ENCODE measurements at places on chromosomes 7 and 10. TPM values are rescaled to one million over a fixed set of nuclear protein-coding genes. Genes with fewer than 3 reads are reported as not detected.

DNA sequence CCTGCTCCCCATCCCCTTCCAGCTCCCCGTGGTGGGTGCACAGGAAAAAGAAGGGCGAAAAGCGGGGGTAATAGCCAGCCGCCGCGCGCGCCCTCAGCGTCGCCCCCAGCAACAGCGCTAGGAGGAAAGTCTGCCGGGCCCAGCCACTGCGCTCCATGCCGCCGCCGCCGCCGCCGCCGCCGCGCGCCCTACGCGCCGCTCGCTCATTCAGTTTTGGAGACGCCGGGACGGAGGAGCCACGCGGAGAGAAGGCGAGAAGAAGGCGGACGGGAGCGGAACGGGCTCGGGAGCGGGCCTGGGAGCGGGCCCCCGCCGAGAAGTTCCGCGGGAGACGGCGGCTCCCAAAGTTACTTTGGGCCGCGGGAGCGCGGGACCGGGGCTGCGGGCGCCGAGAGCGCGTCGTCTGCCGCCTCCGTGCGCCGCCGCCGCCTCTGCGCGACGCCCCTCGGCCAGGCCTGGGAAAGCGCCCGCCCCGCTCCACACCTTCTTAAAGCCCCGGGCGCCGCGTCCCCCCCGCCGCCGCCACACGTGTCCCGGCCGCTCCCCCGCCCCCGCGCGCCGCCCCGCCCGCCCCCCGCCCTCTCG lies at the start of gene RELN:
TSS of gene RELN (minus strand) at position 459 of the 585 bp plus-strand sequence. CDS start at position 157, 302 bp downstream.
- no peak for DNase-seq

Gene FAM25G
- total RNA-seq: not detected

GRCh38 chr10:7605565-7606295 lies 61.0 kb downstream of the ITIH5 start:
- no peak for DNase-seq

Gene HHEX
- 8.3 TPM for total RNA-seq

DNA sequence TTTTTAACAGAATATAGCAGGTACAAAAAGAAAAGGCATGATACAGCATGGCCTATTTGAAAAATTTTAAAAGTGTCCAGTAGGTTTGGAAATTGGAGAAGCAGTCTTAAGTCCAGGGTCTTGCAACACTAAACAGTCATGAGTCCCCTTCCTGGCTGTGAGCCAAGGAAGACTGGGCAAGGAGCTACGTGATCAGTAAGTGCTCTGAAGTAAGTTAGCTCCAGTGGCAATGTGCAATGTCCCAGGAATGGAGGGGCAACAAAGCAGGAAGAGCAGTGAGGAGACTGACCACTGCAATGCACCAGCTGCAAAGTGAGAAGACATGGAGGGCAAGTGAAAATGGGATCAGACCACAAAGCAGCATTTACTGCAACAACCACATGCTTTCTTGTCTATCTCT lies 72.9 kb upstream of the GRID1 start:
- DNase-seq: no peak

DNA sequence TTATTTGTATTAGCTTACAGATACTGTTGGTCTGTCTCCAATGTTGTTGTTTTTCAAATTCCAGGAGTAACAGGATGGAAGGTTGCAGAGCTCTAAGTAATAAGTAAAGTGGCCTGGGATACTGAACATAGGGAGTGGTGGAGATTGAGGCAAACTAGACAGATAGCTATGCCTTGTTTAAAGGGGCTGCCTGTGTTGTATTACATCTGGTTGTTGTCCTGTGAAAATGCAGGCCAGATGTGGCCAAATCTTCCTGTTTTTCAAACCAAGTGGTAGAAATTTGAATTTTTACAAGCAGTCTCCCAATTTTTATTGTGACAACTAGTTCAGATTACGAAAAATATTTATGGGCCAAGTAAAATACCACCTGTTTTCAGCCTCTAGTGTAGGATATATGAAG lies 33.5 kb downstream of the BICC1 start:
- no peak for DNase-seq

DNA sequence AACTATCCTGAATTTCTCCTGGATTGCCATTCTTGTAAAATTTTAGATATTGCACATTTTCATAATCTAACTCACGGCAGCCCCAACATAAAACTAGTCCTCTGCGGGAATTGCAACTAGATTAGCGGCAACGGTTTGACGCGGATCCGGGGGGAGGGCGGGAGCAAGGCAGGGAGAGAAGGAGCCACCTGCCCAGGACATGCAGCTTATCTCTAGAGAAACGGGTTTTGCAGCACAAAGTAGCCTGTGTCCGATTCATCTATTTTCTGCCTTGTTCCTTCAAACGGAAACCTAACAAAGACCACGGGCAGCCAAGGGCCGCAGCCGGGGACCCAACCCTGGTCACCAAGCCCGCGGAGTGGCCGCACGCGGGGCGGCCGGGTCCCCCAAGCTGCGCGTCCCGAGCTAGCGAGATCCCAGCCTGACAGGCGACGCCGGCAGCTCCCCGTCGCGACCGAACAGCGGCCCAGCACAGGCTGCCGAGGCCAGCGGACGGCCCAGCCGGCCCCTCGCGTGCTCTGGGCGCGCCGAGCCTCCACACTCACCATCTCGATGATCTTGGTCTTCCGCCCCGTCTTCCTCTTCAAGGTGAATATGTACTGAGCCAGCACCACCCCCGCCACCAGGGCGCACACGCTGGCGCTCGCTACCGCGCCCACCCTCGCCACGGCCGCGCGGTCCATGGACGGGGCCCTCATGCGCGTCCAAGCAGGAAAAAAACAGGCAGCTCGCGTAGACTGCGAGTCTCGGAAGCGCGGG lies at the start of gene NT5C3A:
TSS of gene NT5C3A (minus strand) at position 754 of the 759 bp plus-strand sequence. CDS start at position 683, 71 bp downstream.
- no peak for DNase-seq

- DNase-seq: peak; percentile 97
These were observed 1.2 kb upstream of the ATP6V0E2 start for GRCh38 chr7:149872419-149873073.

DNA sequence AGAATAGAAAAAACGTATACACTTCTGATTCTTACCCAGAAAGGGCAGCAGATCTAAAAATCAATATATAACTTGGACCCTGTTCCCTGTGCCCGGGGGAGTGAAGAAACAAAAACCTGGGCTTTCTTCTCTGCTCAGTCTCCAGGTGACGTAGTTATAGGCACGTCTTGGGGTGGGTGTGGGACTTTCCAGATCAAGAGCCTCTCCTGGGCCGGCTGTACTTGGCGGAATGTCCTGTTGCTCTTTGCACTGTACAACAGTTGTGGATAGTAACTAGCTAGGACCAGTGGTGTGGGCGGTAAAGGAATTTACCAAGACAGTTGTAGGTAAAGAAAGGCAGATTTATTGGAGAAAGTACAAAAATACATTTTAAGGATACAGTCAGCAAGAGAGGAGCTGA lies 40.4 kb upstream of the STEAP4 start:
- no peak for DNase-seq

GRCh38 chr7:44769776-44770294 lies 21.2 kb downstream of the ZMIZ2 start:
- DNase-seq: no peak

DNA sequence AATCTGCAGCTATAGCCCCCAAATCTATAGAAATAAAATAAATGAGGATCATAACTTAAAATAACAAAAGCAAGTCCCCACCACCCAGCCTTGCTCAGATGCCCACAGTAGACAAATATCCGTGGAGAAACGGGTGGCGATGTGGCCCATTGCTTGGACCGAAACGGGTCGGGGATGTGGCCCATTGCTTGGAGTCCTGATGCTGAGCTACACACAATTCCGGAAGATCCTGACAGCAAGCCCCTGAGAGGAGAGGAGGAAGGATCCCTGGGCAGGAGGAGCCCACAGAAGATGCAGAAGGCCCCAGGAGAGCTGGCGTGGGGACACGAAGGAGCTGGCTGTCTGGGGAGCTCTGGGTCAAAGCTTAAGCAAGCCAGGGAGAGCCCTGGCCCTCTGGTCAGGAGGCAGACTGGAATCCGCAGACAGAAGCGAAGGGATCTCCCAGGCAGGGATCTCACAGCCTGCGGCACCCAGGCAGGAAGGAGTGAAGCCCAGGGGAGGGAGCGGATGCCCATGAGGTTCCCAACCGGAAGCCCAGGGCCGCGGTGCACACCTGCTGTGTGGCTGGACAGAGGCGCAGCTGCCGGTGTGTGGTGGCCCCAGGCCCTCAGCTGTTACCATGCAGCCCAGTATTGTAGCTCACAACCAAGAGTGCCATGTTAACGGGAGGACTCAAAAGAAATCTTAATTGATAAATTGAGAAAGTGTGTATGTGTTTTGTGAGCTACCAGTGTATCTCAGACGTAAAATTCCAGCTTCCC lies 138.8 kb downstream of the ADARB2 start:
- no peak for DNase-seq

DNA sequence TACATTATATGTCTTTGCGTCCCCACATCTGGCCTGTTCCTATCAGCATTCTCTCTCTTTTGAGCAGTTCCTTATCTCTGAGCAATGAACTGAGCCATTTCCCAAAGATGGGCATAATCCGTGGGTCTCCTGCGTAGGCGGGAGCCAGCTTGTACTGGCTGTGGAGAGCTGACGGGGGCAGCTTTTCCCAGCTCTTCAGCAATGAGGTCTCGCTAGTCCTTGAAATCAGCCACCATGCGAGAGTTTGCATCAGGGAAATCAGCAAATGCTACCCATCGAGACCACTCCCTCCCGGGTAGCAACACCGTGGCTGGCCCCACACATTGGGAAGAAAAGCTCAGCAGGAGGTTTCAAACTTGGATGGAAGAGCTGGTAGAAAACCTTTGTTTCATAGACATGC lies 51.9 kb upstream of the FAM180A start:
- no peak for DNase-seq

DNA sequence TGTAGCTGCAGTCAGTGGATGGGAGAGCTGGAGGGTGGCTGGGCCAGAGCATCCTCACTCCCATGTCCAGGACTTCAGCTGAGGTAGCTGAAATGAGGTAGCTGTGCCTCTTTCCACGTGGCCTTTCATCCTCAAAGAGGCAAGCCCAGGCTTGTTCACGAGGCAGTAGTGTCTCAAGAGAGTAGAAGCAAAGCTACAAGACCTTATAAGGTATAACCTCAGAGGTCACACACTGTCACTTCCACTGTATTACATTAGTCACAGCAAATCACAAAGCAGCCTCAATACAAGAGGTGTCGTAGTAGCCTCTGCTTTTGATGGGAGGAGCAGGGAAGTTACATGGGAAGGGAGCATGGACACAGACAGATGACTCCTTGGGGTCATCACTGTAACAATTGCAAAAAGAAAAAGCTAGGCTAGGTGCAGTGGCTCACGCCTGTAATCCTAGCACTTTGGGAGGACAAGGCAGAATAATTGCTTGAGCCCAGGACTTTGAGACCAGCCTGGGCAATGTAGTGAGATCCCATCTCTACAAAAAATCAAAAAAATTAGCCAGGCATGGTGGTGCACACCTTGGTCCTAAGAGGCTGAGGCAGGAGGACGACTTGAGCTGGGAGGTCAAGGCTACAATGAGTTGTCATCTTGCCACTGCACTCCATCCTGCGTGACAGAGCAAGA lies 97.5 kb downstream of the SKIDA1 start:
- no peak for DNase-seq

GRCh38 chr7:125934955-125935354 lies 1005.3 kb upstream of the POT1 start:
- no peak for DNase-seq

- no peak for DNase-seq
These were observed 183.8 kb downstream of the CAMK1D start for GRCh38 chr10:12533151-12533550.

GRCh38 chr7:86667732-86668131 lies 24.0 kb downstream of the GRM3 start:
- DNase-seq: no peak

DNA sequence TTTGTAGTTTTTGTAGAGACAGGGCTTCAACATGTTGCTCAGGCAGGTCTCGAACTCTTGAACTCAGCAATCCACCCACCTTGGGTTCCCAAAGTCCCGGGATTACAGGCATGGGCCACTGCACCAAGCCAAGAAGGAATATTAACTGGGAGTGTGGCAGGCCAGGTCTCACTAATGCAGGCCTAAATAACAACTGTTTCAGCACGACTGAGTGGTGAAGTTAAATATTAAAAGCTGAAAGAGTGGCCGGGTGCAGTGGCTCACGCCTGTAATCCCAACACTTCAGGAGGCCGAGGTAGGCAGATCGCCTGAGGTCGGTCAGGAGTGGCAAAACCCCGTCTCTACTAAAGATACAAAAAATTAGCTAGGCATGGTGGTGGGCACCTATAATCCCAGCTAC lies 21.1 kb downstream of the CHUK start:
- no peak for DNase-seq

- DNase-seq: no peak
These were observed 112.2 kb upstream of the GPR26 start for GRCh38 chr10:123553810-123554430.

DNA sequence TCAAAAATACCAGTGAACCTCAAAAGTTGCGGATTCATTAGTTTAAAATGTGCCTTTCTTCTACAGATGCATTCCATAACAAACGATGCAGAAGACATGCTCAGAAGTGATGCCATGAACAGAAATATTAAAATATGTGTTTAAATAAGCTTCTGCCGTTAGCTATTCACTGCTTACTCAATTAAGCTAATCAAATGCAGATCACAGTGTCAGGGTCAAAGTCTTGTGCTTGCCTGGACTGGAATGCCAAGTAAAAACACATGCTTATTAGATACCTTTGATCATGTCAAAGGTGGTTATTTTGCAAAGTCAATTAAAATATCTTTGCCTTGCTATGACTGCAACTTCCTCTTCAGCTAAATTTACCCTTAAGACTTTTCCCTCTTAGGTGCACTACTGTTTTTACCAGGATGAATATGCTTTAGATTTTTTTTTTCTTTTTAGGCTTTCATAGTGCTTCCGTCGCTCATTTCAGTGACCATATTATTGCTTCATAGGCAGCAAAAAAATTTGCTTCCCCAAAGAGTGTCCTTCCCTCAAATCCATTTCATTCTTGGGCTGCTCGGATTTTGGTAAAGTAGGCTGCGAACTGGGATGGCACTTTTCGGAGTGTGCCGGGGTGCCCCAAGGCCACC lies 905 bp downstream of the ASB13 start:
- no peak for DNase-seq

- no peak for DNase-seq
These were observed 3.7 kb downstream of the ABHD11 start for GRCh38 chr7:73734619-73735527.

DNA sequence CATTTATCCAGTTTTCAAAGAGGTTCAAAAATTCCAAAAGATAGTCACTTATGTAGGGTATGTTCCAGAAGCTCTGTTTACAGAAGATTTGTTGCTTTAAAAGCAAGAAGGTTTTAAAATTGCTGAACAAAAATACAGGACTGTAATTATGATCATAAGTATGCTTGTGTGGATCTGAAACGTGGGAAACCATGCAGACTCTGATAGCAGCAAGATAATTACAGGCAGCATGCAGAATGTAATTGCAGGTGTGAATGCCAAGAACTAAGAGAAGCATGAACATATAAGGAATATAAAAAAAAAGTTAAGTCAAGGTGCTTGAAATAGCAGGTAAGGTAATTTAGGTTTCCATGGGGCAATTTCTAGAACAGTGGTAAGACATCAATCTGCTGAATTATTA lies 405.7 kb downstream of the ARL4A start:
- no peak for DNase-seq

DNA sequence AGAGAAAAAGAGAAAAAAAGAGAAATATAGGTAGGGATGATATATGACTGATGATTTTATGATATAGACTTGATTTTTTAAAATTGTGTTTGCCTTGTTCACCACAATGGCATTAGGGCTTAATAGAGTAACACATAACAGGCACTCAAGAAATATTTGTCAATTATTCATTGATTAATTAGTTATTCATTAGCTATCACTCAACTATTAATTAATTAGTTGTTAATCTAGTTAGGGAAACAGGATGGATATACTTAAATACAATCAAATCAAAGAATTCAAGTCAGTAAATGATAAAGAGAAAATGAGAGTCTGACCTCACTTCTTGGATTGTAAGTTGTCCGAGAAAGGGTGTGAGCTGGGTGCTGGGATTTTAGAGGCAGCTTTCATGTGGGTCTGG lies 15.1 kb upstream of the CALD1 start:
- DNase-seq: no peak

GRCh38 chr7:94973844-94974243 lies 66.5 kb downstream of the PPP1R9A start:
- DNase-seq: no peak

Measured in esophagus muscularis mucosa (tissue), 4 donors.